ENCODE measurements at places on chromosomes 11 and 22.
A peak's percentile ranks its signal among the peaks of the same experiment; 100 is the strongest.

DNA sequence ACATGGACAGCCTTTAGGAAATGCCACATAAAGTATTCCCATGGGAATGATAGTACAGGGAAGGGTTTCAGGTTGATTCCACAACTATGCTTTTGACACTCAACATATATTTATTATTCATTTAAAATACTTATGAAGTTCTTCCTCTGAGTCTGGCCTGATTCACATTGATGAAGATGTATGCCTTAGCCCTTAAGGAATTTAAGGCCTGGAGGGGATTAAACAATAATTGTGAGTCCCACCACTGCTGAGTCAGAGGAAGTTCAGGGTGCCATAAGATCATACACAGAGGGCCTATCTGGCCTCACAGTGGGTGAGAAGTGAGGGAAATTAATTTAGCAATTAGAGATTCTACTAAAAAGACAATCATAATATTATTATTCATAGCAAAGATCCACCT is 161.1 kb upstream of the SNX19 start:
- DNase-seq = no peak

- no peak for DNase-seq
These were observed 9.0 kb upstream of the MARK2 start for GRCh38 chr11:63829823-63830489.

DNA sequence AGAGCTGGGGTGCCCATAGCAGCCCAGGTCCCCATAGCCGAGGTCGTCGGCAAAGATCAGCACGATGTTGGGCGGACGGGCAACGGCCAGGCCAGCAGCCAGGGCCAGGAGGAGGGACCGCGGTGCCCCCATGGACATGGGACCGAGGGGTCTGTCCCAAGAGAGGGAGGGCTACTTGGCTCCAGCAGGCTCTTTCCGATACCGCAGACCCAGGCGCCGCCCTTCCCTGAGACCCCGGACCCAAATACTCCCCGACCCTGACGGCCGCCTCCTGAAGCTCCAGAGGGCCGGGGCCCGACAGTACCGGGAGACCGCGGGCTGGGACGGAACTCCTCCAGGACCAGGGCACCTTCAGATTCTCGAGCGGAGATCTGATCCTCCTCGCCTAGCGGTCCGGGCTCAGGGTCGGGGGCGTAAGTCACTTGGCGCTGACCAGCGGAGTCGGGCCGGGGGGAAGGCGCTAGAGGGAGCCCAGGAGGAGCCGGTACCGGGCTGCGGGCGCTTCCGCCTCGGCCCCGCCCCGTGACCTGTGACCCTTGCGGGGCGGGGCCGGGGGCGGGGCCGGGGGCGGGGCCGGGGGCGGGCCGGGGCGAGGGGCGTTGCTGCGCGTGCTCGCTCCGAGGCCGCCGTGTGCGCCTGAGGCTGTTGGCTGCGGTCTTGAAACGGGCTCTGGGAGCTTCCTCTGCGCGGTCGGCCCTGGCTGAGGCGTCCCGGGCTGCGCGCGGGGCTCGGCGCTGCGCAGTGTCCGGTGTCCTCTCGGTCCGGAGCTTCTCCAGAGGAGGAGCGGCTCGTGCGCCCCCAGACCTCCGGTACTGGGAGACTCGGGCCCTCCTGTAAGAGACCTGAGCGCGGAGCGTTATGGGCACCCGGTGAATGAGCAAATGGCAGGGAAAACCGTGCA is at the start of gene ARSA:
TSS of gene ARSA (minus strand) at position 511 of the 901 bp plus-strand sequence. CDS start at position 138, 373 bp downstream.
- peak; percentile 85 for DNase-seq

- DNase-seq = no peak
These were observed 48.5 kb upstream of the PRDM11 start for GRCh38 chr11:45097721-45098493.

DNA sequence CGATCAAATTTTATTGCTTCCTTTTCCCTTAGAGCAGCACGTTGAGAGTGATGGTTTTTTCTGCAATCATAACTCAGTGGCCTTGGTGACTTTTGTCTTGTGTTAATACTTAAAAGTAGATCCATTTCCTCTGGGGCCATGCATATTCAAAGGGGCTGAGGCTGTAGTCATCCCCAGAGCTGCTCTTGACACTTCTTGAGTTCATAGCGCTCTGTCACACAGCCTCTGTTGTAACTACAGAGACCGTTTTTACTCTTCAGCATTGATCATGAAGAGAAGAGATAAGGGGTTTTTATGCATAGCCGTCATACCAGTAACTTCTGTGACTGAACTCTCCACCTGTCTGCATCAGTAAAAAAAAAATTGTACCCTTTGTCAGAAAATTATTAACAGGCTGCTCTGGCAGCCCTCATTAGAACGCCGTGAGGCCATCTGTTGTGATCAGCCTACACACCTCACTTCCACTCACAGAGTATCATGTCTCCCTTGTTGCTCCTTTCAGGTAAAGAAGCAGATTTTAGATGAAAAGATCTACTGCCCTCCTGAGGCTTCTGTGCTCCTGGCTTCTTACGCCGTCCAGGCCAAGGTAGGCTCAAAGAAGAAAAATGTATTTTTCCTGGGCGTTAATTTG is 38.4 kb downstream of the NF2 start:
- DNase-seq = peak; percentile 68

DNA sequence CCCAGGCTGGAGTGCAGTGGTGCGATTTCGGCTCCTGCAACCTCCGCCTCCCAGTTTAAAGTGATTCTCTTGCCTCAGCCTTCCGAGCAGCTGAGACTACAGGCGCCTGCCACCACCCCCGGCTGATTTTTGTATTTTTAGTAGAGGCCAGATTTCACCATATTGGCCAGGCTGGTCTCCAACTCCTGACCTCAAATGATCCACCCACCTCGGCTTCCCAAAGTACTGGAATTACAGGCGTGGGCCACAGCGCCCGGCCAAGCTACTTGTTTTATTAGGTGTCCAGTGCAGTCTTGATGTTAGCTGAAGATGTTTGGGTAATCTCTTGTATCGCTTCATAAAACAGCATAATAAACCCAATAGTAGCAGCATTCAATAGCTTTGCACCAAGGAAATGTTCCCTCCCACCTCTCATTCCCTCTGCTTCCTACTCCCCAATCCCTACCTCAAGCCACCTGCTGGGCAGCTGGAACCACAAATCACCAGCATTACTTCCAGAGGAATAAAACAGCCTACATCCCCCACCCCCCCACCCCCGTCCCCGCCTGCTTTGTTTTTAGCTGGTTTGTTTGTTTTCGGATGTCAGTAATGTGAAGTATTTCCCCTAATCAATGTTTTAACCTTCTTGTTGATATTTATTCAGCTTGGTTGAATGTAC is 11.0 kb upstream of the GRIK4 start:
- DNase-seq = no peak

- DNase-seq = no peak
These were observed 2.7 kb downstream of the DTX4 start for GRCh38 chr11:59174664-59175033.

GRCh38 chr11:98277251-98277912 is 743.4 kb upstream of the CNTN5 start:
- DNase-seq = no peak

DNA sequence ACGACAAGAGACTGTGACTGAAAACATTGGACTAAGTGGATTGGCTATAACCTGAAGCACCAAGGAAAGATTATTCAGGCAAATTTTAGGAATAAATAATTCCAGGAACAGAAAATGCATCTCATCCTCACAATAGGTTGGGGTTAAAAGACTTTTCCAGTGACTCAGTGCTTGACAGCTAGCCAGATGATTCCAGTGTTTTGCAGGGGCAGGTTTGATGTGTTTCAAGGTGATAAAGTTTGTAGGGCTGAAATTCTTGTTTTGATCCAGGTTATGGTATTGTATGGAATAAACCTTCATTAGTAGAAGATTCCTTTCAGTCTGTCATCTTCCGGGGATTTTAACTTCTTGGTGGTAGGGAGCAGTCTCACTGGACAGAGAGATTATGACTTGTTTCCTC is 2.3 kb downstream of the EXT2 start:
- no peak for DNase-seq

- no peak for DNase-seq
These were observed 98.6 kb upstream of the AKIP1 start for GRCh38 chr11:8812438-8812837.

GRCh38 chr11:41786087-41786486 is 326.6 kb upstream of the LRRC4C start:
- DNase-seq = no peak

GRCh38 chr11:123601136-123601535 is 53.3 kb downstream of the SCN3B start:
- no peak for DNase-seq
